ENCODE measurements at places on chromosomes 4 and X.

- no peak for DNase-seq
Measured at GRCh38 chrX:10648614-10649013, 28.2 kb upstream of the MID1 start.

DNA sequence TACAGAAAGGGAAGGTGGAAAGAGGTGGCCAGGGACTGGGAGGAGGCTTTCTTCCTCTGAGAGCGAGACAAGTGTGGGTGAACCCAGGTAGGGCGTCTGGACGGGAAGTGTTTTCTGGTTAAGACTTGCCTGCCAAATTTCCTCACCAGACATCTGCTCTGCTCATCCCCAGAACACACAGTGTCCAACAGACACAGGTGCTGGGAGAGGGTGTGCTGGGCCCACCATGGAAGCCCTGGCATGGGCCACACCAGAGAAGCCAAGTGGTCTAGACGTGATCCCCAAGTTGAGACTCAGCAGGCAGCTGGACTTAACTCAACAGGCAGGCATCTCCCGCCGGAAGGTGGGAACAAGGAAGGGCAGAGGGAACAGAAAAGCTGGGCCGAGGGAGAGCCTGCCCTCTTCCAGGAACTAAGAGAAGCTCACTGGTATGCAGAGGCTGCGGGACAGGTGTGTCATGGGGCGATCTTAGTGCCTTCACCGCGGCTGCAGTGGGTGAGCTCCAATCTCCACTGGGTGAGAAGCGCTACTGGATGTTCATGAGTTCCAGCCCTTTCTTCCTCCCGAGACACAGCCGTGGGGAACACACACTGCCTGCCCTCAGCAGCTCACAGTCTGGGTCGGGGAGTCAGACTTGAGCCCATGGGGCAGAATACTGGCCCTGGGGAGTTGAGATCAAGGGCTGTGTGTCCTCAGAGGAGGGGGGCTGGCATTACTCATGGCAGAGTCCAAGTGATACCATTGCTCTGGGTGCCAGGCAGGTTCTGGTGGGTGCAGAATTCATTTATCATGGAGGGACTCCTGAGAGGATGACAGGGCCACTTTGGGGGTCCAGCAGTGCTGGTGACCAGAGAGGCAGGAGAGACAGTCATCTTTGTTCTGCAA is 110.2 kb downstream of the CPZ start:
- DNase-seq: no peak

GRCh38 chr4:3111461-3111860 is 37.0 kb downstream of the HTT start:
- no peak for DNase-seq

DNA sequence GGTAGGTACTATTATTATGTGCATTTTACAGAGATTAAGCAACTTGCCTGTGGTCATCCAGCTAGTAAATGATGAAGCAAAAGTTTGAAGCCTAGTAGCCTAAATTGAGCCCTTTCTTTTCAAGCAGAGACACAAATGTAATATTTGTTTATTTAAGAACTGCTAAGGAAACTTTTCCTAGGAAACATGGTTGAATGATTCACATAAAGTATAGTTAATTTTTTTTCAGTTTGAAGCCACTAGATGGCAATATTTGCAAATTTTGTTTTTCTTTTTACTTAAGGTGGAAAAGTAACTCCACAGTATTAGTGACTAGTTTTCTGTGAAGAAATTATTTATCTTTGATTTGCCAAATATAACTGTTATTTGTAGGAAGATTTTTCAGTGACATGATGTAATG is 52.8 kb upstream of the ANKRD17 start:
- DNase-seq: peak; percentile 16

DNA sequence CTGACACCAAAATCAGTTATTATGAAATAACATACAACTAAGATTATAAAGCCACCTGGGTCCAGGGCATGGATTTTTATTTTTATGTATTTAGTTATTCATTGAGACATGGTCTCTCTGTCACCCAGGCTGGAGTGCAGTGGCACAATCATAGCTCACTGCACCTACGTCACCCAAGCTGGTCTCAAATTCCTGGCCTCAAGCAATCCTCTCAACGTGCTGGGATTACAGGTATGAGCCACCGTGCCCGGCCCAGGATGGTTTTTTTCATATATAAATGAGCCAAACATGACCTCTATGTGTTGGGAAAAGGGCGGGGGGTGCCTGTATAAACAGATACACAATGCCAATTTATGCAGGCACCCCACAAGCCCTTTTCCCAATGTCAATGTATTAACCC is 24.6 kb downstream of the ZNF630 start:
- no peak for DNase-seq

DNA sequence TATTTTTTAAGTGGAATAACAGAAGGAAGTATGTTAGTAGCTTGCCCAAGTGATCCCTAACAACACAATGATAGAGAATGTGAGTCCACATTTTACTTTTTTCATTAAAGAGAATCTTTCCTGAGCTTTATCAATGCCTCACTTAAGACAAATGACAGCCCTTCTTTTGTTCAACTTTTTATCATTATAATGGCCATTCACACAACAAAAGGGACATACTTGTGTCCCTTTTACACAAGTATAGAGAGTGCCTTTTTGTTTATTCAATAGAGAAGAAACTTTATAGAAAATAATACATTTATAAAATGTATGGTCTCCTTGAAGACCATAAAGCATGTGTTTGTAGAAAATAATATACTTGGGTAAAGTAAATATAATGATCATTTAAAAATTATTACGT is 96.3 kb downstream of the PDE5A start:
- DNase-seq: no peak

GRCh38 chr4:38526412-38526811 is 137.6 kb upstream of the KLF3 start:
- DNase-seq: no peak

- DNase-seq: no peak
Measured at GRCh38 chr4:3478446-3479357, 15.6 kb downstream of the DOK7 start.

DNA sequence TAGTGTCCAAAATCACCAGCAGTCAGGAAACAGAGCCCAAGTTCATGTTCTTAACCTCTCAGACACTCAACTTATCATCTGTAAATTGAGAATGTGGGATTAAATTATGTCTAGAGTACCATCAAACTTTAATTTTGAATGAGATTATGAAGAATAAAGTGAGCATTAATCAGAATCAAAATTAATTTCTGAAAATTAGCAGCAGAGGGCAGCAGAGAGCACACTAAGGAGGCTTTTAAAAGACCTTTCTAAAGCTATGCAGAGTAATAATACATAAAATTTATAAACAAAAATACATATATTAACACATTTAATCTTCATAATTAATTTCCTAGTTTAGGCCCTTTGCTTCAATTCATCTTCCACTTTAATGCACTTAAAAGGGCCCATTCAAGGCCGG is 7.1 kb downstream of the TASL start:
- peak; percentile 22 for DNase-seq

DNA sequence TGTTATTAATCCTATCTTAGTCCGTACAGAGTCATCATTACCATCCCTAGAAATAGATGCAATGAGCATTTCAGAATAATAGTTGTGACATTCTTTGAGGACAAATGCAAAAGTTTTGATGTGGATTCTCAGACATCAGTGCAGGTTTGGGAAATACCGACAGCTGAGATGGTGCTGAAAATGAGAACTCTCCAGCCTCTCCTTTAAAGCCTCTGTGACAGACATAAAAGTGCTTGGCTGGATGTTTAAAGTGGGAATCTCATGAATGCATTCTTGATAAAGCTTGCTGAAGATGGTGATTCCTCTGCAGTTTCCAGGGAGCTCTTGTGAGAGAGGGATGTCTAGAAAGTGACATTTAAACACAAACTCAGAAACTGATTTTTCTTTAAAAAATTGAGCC is 35.0 kb upstream of the SLC7A11 start:
- no peak for DNase-seq

DNA sequence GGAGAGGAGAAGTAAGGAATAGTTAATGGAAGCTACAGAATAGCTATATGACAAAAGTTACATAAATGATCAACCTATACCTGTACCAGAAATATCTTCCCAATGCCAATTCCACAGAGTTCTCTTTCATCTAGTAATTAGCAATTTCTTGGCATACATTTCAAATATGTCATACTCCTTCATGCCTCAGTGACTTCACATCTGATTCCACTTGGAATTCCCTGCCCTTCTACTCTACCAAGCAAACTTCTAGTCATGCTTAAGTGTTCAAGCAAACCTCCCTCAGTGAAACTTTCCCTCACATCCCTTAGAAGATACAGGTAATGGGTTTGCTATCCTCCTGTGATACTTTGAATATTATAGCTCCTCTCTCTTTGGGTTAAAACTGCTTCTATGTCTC is 127.1 kb downstream of the KLHL13 start:
- DNase-seq: no peak

DNA sequence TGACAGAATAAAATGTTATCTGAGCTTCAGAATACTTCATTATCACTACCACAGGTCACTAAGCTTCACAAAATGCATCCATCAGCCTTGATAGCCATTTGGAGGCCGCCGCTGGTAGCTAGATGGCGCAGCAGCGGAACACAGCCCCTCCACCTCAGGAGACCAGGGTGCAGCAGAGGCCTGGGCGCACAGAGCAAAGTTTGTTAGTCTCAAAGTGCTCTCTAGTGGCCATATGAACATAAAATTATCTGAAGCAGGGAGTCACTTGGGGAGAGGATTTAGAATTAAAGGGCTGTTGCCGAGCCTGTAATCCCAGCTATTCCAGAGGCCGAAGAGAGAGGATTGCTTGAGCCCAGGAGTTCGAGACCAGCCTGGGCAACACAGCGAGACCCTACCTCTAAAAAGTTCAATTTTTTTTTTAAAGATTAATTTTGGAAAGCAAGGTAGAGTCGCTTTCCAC is 8.1 kb upstream of the DCTD start:
- DNase-seq: no peak
